NCI-H1092 (cell line): ENCODE measurements at places on chromosomes 5 and 9.

- DNase-seq = no peak
These were observed 103.2 kb downstream of the NSG2 start for GRCh38 chr5:174148721-174149120.

GRCh38 chr5:179585941-179586401, 35.6 kb downstream of the RUFY1 start:
- no peak for DNase-seq

- peak; percentile 82 for DNase-seq
These were observed 29.9 kb downstream of the EXOC3 start for GRCh38 chr5:472656-473550.

DNA sequence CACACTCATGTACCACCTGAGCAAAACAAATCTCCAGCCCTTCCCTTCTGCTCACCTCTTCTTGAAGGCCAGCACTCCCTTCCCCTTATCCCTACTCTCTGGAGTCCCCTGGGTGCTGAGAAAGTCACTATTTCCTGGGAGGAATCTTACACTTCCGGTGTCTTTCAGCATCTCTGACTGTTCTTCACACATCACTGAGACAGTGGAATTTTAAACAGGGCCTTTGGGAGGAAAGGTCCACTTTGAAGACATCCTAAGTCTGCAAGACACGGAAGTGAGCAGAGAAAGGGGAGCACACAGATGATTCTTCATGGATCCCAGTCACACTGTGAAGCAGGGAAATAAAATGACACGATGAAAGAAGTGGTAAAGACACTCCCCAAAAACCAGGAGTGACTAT, 25.6 kb downstream of the FRMD3 start:
- DNase-seq = no peak

DNA sequence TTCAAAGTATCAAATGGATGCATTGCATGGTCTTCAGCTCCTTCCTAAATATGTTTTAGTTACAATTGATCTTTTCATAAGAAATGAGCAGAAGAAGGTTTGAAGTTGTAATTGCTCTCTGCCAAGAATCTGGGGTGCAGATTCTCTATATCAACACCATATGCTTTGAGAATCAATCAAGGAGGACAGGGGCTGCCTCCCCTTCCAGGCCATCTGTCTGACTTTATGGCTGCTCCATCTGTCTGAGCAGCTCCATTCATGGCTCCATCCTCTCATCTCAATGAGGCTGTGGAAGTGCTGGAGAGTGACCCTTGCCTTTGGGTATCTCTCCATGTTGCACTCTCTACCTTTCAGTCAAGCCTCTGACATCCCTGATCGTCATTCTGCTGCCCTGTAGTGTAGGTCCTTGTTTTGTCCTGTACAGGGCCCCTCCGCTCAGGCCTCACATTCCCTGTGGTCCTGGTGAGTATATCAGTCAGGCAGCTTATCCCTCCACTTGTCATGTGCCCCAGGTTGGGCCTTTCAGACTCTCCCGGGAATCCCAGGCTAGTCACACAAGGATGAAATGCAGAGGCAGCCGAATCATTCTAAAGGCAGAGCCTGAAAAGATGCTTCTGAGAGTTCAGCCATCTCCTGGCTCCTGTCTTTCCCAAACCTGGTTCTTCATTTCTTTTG, 14.0 kb upstream of the SV2C start:
- no peak for DNase-seq

DNA sequence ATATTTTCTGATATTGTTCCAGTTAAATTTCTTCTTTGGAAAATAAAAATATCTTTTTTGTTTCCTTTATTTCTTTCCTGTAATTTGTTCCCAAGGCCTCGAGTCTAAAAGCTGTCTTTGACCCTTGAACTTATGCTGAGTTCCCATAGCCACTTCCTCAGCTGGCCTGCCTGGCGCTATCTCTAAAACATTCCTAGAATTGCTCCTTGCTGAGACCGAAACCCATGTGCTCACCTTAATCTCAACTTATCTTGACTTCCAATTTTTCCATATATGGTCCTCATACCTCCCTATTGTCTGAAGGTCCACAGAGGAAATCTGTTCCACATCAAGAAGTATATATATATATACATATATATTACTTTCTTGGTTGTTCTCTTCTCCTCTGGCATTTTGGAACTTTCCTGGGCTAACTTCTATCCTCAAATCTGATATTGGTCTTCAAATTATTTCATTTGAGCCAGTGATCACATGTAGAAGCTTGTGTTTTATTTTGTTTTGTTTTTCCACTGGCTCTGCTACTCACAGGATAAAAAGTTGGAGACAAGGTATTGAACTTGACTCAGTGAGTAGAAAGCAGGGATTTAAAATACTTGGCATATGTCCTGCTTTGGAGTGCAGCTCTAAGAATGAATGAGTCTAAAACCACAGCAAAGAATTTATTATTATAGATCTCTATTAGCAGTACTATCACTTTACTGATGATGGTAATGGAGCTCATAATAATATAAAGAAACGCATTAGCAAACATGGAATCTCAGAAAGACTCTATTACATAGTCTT, 45.2 kb downstream of the ENC1 start:
- no peak for DNase-seq

GRCh38 chr5:134430001-134430569, 18.4 kb upstream of the CDKN2AIPNL start:
- no peak for DNase-seq

DNA sequence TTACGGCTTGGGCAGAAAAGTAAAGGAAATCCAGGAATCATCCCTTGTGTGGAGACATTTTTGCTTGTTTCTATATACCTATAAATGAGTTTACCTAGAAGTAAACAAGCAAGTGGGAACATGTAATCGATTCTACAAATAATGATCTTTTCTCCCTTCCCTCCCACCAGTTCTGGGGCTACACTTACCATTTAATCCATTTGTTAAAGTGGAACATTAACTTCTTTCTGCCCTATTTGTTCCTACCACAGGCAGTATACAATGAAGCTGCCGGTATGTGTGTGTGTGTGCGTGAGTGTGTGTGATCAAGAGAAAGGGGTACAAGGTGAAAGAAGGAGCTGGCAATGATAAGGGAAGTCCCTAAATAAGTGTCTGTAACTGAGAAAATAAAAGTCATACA, 26.4 kb upstream of the ELL2 start:
- DNase-seq = no peak

DNA sequence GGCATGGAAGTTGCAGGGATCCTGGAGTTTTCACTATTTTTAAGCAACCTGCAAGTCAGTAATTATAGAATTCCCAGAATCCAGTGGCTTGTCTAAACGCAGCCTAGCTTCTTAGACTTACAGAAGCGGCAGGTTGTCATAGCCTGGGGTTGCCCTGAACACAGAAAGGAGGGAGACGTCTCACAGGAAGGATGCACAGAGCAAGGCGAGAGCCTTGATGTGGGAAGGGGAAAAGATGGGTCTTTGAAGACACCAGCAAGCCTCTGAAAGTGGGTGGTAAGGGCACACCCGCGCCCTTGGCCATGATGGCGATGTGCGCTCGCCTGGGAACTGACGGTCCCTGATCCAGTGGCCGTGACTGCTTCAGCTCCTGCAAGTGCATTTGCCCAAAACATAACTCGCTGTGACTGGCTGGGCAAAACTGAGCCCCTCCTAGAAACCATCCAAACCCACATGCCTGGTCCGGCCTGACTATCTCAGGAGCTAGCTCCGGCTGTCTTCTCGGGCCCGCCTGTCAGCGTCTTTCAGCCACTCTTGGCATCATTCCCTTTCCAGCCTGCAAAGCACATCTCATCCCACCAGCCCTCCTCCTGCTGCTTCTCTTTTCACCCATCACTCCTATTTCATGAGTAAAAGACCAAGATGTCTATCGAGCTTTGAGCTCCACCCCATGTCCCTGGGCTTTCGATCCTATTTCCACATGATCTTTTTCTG, 17.1 kb downstream of the FBP1 start:
- no peak for DNase-seq

GRCh38 chr9:127218818-127219217, 45.8 kb upstream of the GARNL3 start:
- DNase-seq = no peak

DNA sequence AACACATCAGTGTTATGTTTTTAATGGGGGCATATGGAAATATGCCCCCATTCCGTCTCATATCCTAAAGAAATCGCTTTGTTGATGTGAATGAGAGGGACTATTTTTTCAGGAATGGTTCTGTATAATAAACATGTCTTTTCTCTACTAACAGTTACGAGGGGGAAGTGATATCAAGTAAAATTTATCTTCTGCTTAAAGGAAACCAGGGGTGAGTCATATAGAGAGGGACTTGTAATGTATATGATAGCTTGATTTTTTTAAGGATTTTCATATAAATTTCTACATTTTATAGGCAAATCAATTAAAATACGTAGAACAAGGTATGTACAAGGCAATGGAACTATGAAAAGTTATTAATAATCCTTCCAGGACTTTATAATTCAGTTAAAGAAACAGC, 207.1 kb downstream of the SEMA5A start:
- no peak for DNase-seq

GRCh38 chr9:27384262-27385014, 87.5 kb upstream of the EQTN start:
- no peak for DNase-seq

- DNase-seq = no peak
These were observed 55.3 kb downstream of the FYB1 start for GRCh38 chr5:39164016-39164415.

DNA sequence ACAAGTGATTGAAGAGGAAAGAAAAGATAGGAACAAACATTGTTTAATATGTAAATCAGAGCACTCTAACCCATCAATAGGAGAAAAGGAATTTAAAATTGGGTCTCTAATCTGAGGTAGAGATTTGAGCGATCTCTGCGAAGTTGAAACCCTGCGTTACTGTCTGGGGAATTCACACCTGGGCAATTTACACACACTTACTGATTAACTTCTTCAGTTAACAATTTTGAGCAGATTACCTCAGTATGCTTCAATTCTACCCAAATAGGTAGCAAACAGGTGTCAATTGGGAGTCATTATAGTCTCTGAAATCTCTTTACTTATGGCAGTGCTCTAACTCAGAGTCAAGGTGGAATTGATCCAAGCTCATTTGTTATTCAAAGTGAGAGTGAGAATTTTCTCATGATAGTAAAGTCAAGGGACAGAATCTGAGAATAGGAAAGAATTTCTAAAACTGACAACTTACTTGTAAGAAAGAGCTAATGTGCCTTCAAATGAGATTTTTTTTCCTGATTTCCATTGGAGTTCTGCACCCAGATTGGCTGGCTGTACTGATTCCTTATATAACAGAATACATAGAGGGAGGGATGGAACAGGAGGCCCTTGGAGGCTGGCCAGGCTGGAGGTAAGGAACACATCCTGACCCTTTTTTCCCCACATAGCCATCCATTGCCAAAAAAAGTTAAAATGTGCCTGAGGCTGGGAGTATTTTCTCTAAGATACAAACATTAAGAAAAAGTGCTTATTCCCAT, 27.1 kb upstream of the IFNA14 start:
- DNase-seq = no peak

GRCh38 chr9:121729769-121730562, 78.5 kb downstream of the DAB2IP start:
- DNase-seq = no peak

DNA sequence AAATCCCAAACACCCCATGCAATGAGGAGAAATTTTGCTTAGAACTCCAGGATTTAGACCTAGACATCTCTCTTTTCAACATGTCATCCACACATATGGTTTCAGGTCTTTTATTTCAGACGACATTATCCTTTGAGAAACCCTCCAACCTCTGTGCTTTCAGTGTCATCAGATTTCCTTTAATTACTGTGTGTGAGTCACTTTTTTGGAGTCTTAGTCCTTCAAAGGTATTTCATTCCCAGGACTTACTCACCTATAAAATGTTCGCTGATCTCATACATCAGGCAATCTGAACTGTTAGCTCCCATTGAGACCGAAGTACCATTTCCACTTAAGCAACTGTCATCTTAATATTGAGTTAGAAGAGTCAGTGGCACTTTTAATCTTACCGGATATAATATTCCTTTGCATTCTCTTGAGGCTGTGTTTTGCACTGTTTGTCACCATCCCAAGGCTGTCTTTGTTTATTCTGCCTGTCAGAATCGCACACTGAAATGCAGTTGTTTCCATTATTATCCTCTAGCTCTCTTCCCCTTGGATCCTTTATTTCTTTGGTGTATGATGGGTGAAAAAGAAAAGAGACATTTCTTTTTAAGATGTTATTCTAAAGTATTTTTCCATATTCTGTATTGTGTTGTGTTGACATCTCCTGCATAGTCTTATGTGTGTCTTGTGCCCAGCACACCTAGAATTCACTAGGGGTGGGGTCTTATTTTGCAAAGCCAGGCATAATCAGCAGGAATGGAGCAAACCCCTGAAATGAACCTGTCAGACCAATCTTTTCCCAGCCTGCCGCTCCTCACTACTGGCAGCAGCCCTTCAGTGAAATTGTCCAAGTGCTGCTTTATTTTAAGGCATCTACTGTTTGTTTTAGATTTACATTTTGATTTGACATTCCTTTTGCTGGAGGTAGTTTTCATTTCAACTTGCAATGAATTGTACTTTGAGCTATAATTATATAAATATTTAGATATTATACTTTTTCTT, 155.4 kb downstream of the PAM start:
- DNase-seq = no peak

DNA sequence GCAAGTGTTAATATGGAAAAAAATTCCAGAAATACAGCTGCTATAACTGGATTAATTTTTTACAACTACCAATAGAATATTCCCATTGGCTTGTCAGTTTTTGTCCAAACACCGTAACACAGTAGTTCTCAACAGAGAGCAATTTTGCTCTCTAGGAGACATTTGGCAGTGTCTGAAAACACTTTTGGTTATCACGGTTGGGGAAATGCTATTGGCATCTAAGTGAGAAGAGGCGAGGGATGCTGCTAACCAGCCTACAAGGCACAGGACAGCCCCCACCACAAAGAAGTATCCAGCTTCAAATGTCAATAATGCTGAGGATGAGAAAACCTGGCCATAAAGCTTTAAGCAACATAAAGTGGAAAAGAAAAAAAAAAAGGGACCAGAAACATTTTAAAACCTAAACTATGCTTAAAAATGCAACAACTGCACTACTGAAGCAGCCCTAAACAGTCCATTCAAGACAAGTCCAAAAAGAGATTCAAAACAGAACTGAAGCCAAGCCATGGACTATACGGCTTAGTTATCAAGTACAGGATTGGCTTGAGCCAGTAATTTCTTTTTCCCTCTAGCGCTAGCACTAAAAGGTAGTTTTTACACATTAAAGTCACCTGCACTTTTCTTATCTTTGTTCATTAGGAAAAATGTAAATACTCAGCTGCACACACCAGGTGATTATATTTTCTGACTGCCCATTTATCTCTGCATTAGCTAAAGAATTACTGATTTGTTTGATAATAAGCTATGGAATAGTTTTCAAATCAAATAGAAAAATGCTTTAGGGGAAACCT, 83.9 kb downstream of the NR3C1 start:
- DNase-seq = no peak

DNA sequence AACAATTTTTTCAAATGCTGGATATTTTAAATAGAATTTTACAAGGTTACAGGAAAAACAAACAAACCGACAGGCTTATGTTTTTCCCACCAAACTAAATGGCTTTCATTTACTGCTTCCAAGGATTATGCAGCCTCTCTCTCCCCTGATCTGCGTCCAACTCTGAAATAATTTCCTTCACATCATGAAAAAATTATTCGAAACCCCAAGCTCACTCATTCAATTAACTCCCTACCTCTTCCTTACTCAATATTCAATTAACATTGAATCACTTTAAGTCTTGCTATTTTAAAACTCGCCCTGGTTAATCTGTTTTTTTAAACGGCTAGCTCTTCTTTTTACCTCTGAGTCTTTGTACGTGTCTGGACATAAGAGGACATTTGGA, 336.2 kb downstream of the AGTPBP1 start:
- DNase-seq = no peak
